ENCODE measurements at places on chromosomes 13 and 19.

GRCh38 chr19:339262-339887 is 5.2 kb downstream of the MIER2 start:
- no peak for DNase-seq

GRCh38 chr19:38852231-38853044 is 2.7 kb upstream of the HNRNPL start:
- DNase-seq = no peak

GRCh38 chr13:41765020-41765419 is 195.9 kb downstream of the VWA8 start:
- no peak for DNase-seq

DNA sequence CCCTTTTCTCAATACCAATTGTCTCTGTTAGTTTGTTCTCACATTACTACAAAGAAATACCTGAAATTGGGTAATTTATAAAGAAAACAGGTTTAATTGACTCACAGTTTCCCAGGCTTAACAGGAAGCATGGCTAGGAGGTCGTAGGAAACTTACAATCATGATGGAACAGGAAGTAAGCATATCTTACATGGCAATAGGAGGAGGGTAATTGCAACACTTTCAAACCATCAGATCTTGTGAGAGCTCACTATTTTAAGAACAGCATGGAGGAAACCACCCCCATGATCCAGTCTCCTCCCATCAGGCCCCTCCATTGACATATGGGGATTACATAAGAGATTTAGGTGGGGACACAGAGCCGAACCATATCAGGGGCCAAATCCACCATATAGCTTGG is 1210.1 kb upstream of the SPRY2 start:
- no peak for DNase-seq

GRCh38 chr19:2613507-2614295 is 88.8 kb downstream of the GNG7 start:
- DNase-seq = no peak

DNA sequence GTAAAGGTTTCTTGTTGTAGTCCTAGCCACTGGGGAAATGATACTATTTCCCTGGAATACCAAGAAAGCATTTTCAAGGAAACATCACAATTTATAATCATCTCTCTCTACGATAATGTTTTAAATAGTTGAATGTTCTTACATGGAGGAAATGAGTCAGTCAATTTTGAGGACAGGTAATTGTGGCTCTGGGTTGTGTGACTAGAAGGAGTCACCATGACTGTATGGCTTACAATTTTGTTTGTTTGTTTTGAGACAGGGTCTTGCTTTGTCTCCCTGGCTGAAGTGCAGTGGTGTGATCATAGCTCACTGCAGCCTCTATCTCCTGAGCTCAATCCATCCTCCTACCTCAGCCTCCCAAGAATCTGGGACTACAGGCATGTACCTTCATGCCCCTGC is 47.4 kb downstream of the COG3 start:
- no peak for DNase-seq

- no peak for DNase-seq
Observed at GRCh38 chr13:85665286-85665685, 133.9 kb downstream of the SLITRK6 start.

DNA sequence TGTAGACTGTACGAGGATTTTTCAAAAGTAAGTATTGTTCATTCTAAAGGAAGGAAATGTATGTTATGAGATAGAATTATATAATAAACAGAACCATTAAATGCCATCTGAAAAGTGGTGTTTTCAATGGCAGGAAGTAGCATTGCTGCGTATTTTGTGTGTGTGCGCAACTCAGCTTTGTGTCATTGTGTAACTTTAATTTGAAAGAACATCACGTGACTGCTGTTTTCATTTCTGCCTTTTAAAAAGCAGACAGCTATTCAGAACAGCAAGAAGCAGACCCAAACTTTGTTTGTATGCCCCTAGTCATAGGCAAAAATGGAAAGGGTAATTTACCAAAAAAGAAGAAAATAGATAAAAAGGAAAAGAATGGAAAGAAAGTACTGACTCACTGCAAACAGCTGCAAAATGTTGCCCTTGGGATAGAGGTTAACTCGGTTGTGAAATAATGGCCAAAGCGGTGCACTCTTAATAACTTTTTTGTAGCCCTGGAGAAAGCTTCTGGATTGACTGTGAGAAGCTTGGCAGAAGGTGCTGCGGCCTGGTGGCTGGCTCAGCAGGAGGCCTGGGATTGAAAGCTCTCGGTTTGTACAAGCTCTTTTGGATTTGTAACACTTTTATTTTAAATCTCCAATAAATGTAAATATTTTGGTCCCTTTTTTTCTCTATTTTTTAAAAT is 97.3 kb downstream of the GGACT start:
- no peak for DNase-seq

DNA sequence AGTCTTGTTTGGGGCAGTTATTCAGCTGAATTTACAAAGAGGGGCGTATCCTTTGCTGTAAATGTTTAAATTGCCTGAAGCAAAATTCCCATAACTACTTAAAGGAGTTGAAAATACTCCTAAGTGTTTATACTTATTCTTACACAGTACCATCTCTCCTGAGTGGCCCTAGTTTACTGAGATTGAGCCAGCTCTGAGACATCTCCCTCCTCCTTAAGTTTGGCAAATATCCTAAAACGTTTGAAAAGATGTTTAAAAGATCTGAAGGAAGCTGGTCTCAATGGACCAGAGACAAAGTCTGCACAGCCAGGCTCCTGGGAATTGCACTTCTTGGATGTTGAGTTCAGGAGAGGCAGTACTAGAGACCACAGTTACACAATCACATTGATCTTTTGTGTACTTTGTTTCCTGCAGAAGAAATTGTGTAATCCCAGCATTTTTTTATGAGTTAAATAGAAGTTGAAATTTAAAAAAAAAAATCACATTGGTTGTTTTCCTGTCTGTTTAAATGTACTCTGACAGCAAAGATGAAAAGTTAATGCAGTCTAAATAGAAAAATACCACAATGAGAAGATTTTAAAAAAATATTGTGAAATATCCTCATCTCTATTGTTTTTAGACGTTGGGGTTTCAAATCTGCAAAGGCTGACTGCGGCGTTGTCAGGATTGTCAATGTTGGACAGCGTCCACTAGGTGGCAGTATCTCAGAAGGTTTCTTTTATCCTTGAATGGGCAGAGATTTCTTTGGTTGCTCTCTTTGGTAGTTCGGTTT is 20.7 kb downstream of the TNFSF11 start:
- DNase-seq = no peak

DNA sequence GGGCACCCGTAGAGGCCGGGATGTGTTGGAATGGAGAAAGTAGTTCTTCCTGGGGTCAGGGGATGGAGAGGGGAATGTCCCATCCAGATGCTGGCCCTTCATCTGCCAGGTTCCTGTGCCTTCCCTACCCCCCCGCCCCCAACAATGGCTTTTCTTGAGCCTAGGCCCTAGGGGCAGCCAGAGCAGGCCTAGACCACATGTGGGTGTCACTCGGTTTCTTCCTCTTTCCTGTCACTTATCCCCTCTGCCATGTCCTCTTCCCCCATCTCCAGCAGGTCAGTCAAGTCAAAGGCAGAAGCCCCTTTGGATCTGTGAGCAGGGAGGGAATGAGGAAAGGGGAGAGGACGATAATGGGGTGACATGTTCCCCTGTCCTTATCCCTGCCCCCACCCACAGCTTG is 36.4 kb downstream of the LYL1 start:
- DNase-seq = no peak

DNA sequence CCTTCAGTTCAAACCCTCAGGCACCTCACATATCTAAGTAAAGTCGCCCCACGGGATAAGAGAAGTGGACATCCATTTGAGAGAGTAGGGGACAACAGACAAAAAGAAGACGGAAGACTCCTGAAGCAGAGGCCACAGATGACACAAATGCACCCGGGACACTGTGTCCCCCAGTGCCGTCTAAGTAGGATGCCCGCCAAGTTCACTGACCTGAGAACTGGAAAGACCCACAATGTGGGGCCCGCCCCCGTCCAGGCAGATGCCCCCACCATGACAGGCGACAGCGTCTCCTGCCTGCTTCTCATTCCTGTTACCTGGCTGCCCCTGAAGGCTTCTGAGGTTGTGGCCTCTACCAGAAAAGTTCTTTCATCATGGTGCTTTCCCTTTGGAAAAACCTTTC is 16.9 kb downstream of the ANKRD27 start:
- no peak for DNase-seq

DNA sequence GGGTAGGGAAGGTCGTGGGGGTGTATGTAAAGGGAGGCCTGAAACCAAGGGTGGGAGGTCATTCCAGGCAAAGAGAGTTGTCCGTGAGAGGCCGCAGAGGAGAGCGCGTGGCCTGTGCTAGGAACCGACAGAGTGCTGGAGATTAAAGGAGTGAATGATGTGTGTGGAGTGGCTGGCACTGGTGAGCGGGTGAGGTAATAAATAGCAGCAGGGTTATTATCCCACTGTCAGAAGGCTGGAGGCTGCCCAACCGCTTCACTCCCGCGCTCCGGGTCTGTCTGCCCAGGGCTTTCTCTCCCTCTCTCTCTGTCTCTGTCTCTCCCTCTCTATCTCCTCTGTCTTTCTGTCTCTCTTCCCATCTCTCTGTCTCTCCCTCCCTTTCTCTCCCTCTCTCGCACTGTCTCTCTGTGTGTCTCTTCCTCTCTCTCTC is 17.4 kb downstream of the ZNF579 start:
- DNase-seq = no peak

DNA sequence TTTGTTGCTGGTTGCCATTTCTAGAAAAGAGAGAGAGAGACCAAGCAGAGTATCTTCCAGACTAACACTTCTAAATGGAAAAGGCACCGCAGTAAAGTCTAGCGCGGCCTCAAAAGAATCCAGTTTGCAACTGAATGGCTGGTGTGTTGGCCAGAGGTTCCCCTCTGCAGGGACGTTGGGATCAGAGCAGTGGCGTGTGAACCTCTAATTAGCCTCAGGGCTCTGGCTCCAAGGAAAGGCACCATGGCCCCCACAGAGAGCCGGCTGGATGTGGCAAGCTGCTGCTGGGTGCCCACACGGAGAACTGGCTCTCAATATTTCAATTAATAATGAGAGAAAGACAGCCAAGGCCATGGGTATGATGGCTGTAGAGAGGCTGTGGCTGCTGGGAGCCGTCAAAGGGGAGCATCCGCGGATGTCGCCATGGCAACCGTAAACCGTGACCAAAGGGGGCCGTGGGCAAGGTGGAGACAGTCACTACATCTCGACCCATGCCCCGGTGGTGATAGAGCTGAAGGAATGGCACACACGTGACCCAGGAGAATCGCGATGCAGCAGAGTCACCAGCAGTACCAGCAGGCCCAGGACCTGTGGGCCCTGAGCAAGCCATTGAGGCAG is 9.5 kb downstream of the VSTM2B start:
- DNase-seq = no peak

DNA sequence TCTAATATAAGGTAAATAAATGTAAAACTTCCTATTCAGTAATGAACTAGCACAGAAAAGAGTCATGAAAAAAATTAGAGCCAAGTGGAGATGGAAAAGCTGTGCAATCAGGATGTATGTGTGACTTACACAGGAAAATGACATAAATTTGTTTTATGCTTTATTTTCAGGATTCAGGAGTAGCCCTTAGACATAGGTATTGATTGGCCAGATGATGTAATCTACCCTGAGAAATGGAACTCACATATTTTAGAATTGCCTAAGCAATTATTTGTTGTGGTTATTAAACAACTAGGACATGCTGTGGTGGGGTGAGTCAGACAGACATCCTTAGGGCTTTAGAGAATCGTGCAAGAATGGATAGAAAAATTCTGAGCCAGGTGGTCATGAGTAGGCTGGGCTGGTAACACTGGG is 110.6 kb downstream of the PCDH9 start:
- no peak for DNase-seq

- no peak for DNase-seq
Observed at GRCh38 chr19:1734321-1734966, 18.9 kb upstream of the ONECUT3 start.

DNA sequence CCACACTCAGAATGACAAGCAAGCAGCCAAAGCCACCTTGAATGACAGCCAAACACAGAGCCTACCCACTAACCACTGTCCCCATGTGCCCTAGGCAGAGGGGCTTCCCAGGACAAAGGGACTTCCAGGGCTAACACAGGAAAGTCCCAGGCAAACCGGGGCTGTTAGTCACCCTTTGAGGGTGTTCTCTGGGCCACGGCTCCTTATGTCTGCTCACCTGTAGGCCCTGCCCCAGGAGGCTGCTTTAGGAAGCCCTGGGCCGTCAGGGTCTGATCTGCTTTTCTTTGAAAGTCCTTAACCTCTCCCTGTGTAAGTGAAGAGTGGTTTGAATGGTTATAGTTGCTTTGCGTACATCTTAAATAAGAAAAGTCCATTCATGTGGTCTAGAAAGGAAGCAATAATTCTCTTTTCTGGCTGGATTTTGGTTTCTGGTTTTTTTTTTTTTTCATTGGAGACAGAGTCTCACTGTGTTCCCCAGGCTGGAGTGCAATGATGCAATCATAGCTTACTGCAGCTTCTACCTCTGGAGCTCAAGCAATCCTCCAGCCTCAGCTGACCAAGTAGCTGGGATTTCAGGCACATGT is 161.4 kb downstream of the EFNB2 start:
- no peak for DNase-seq

- DNase-seq = no peak
Observed at GRCh38 chr13:34034411-34034810, 216.5 kb downstream of the RFC3 start.

- DNase-seq = no peak
Observed at GRCh38 chr13:40096357-40096901, 441.0 kb downstream of the COG6 start.
